ENCODE measurements at places on chromosomes 12 and 14.
A peak's percentile ranks its signal among the peaks of the same experiment; 100 is the strongest.

- no peak for DNase-seq
Measured at GRCh38 chr14:101040538-101041442, 137.3 kb upstream of the RTL1 start.

GRCh38 chr14:95253039-95253630, 66.6 kb downstream of the CLMN start:
- DNase-seq, result no peak

- DNase-seq, result peak; percentile 14
Measured at GRCh38 chr12:84919271-84919670, 6.7 kb upstream of the SLC6A15 start.

- DNase-seq, result peak; percentile 94
Measured at GRCh38 chr14:94342334-94342934, 19.3 kb upstream of the SERPINA6 start.

GRCh38 chr14:59086241-59086882, 102.1 kb upstream of the DAAM1 start:
- peak; percentile 75 for DNase-seq

DNA sequence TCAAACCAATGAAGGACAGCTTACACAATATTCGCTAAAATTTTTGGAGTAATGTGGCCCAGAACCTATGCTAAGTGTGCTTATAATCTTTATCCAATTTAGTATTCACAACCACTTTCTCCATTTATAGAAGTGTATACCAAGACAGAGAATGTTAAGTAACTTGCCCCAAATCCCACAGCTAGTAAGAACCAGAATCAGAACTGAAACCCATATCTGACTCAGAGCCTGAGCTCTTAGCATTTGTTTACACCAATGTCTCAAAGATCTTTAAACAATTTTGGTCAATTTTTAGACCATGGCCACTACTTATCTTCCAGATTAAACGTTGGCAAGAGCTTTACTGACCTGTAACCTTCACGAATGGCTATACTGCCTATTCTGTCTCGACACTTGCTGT, 53.0 kb downstream of the PAPLN start:
- no peak for DNase-seq

DNA sequence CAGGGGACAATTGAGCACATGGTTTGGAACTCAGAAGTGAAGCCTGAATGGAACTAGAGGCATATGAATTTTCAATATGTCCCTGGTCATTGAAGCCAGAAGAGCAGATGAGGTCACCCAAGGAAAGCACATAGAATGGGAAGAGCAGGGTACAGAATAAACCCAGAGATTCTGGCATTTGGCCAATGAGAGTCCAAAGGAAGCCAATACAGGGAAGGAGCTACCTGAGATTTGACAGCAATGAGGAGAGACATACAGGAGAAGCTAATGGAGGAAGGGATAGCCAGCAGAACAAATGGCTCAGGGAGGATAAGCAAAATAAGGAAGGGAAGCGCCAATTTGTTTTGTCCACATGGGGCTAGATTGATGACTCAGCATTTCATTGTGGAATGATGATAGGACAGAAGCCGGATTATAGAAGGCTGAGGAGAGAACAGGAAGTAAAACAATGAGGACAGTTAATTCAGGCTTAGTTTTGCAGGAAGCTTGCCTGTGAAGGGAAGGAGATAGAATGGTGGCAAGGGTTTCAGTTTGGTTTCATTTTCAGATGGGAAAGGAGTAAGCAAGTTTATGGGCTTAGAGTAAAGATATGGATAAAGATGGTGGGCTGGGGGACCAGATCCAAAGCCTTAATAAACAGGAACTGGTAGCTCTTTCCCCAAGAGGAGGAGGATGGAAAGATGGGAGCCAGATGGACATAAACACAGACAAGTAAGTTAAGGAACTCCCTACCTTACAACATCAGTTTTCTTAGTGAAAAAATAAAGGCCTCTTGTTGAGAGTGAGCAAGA, 3.2 kb upstream of the SPTSSA start:
- peak; percentile 62 for DNase-seq

GRCh38 chr14:64683264-64683663, 21.0 kb upstream of the PLEKHG3 start:
- no peak for DNase-seq

- peak; percentile 54 for DNase-seq
Measured at GRCh38 chr12:106342397-106343213, 14.9 kb upstream of the POLR3B start.

DNA sequence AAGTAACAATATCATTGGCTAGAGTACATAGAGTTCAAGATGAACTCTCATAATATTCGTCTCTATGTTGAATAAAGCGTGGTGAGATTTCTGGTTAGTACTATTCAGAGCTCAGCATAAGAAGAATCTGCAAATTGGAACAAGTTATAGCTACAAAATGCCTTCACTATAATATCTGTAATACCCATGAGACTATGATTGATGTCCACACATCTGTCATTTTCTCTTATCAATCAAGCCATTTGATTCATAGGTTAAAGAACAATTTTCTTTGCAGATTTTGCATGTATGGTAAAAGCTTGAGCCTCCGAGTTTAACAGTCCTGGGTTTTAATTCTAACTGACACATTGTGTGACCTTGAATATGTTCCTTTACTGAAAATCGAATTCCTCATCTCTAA, 1.4 kb downstream of the SOCS4 start:
- no peak for DNase-seq

GRCh38 chr14:57205938-57206337, 62.8 kb downstream of the EXOC5 start:
- DNase-seq, result peak; percentile 26

- no peak for DNase-seq
Measured at GRCh38 chr12:4987076-4988046, 56.3 kb upstream of the KCNA5 start.

DNA sequence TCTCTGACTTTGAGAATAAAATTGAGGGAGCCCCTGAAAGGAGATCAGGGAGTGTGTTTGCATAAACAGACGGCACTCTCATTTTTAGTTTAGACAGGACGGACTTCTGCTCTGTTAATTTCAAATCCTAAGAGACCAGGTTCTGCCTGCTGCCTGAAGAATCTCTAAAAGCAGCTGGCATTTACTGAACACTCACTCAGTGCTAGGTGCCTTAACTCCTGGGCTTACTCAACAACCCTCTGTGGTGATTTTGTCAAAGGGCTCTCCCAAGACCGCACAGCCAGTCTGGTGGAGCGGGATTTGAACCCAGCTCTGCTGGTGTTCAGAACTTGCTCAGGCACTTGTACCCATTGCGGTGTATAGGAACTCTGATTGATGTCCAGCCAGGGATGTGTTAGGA, 2.2 kb downstream of the ORAI1 start:
- no peak for DNase-seq

GRCh38 chr14:73752297-73752992, 38.3 kb upstream of the PNMA1 start:
- DNase-seq, result peak; percentile 85

DNA sequence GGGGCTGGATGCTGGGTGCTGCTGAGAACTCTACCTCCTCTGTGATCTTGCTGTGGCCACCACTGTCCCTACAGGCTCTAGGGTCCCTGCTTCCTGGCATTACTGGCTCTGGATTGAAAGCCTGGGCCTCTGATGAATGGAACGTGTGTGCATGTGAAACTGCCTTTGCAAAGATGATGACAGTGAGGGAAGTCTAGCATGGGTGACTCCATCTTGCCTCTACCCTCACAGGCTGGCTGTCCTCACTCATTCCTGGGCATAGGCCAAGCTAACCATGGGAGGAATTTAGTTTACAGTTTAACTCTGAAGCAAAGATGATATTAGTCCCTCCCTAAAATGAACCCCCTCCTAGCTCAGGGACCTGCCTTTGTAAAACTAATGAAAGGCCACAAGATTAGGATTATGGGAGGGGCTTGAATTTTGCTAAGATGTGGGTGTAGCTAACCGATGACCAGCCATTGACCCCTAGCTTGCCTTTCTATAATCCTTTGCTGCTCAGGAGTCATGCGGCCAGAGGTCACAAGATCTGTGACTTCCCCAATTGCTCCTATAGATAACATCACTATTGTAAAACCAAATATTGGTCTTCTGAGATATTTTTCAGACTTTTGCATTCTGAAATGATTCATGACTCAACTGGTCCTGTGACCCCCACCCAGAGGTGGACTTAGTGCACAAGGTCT, 2.2 kb upstream of the C1S start:
- DNase-seq, result no peak

- DNase-seq, result no peak
Measured at GRCh38 chr14:73713206-73713802, 880 bp downstream of the PNMA1 start.

- DNase-seq, result no peak
Measured at GRCh38 chr12:96177013-96177412, 17.2 kb upstream of the ELK3 start.

DNA sequence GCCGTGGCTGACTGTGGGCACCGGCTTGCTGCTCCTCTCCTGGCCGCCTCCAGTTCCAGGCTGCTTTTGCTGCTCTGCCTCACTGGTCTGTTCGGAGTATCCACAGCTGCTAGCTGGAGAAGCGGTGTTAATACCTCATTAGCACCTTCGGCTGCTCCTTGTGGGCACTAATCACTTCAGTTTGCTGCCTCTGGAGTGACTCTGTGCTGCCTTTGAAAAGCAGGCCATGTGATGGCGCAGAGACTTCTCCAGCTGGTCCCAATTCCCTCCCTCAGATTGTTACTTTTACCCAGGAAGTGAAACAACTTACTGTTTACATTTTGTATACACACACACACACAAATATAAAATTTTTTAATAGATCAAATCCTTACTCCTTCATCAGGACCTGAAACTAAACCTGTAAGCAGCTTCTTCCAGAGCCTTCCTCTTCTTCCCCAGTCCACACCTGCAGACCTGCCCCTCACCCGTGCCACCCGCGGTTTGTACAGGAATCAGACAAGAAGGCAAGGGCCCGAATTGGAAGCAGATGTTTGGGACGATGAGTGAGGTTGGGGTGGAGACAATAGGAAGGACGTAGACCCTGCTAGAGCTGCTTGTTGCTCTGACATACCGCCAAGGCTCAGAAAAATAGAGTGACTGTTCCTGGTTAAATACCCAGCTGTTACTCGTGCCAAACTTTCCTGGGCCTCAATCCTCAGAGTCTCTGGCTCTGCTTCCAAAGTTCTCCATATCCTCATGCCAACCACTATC, 41.5 kb upstream of the LTBP2 start:
- no peak for DNase-seq

DNA sequence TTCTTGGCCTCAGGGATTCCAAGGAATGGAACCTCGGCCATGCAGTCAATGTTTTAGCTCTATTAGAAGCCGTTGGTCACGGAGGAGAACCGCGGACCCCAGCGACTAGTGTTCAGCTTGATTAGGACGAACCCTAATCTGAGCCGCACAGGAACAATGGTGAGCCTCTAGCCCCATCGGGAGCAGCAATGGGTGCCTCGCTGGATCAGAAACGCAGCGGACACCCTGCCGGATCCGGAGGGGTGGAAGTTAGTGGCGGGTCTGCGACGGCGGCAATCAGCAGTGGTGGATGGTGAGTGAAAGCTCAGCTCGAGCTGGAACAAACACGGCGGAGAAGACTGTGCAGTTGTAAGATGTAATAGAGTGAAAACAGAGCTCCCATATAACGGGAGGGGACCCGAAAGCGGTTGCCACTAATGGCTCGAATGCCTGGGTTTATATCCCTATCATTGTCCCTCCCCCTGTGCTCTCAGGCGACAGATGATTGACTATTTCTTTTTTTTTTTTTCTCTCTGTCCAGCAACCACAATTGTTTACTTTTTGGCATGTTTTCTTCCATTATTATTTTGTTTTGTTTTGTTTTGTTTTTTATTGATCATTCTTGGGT, 127.7 kb downstream of the ZNF664 start:
- no peak for DNase-seq

DNA sequence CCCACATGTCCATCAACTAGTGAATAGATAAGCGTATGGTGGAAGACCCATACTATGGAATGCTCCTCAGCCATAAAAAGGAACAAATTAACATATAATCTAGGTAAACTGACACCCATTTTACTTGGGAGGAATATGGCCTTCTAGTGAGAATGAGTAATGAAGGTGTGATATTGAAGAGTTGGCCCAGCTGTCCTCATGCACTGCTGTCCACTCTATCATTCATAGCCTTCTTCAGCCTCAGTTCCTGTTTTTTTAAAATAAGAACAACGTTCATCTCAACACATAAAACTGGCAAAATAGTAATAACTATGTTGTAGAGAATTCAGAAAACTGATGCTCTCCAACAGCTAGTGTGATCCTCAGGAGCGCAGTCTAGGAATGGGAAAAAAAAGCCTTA, 26.5 kb upstream of the OXA1L start:
- DNase-seq, result no peak

GRCh38 chr12:4435537-4435936, 10.1 kb downstream of the FGF6 start:
- DNase-seq, result no peak

GRCh38 chr12:22625762-22626294, 857 bp downstream of the ETNK1 start:
- DNase-seq, result no peak

DNA sequence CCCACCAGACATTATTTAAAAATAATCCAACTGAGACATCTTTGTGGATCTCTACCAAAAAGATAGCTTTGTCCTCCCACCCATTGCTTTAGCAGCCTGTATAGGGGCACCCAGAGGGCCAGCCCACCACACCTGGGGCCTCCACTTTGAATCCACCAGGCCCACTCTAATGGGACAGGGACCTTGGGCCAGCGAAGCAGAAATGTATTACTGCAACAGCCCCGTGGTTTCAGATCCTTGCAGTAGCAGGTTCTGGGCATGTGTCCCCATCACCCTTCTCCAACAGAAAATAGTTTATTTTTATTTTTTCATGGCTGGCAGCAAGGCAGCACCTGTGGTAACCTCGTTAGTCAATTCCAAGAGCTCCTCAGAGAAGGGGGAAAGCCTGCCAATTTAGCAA, 218.4 kb downstream of the ZFP36L1 start:
- DNase-seq, result no peak

- no peak for DNase-seq
Measured at GRCh38 chr12:95634622-95635621, 83.6 kb upstream of the USP44 start.

DNA sequence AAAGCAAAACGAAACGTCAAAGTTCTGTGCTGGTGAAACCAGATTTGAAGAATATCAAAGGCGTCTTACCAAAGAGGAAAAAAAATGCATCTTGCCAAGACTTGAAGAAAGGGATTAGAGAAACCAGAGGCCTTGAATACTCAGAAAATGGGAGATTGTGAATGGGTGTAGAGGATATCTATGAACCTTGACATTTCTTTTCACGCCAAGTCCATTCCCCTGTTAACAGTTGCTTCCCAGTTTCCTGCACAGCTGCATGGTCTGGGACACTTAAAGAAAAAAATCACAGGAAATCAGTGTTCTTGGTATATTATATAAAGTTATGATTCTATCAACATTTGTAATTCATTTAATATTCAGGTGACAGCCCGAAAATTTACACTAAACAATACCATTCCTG, 1.4 kb upstream of the GTF2A1 start:
- DNase-seq, result no peak

DNA sequence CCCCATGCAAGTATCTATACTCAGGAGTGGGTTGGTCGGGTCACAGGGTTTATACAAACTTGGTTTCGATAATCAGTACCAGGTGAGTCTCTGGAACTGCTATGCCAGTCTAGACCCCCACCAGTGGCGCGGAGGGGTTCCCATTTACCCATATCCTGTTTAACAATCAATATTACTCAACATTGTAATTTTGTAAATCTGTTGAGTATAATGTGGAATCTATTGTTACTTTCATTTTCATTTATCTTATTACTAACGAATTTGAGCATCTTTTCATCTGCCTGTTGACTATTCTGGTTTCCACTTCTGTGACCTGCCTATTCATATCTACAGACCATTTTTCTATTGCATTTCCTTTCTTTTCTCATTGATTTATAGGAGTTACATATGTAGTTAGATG, 275.2 kb upstream of the CRY1 start:
- no peak for DNase-seq

Measured in amniotic epithelial cell (primary cell).